Progenitor cell of endocrine pancreas (in vitro differentiated cells): ENCODE measurements at places on chromosomes 12 and 14.
A peak's percentile ranks its signal among the peaks of the same experiment; 100 is the strongest.

DNA sequence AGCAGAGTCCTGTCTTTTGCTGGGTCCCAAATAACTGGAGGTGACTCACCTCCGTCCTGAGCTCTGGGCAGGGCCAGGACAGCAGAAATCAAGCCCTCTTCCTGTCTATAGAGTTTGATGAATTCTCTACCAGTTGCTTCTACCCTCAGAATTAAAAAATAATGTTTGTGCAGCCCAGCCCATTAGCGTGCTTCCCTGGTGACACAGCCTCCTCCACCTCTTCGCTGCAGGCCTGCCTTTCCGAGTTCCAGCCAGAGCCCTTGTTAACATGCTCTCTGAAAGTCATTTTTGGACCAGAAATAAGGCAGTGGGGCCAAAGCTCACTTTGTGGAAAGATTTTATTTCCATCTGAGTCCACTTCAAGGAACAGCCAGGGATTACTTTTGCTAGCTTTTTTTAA lies 94.0 kb downstream of the TBX5 start:
- DNase-seq, result no peak

GRCh38 chr14:91418387-91419043 lies 895 bp upstream of the CCDC88C start:
- DNase-seq, result peak; percentile 59

DNA sequence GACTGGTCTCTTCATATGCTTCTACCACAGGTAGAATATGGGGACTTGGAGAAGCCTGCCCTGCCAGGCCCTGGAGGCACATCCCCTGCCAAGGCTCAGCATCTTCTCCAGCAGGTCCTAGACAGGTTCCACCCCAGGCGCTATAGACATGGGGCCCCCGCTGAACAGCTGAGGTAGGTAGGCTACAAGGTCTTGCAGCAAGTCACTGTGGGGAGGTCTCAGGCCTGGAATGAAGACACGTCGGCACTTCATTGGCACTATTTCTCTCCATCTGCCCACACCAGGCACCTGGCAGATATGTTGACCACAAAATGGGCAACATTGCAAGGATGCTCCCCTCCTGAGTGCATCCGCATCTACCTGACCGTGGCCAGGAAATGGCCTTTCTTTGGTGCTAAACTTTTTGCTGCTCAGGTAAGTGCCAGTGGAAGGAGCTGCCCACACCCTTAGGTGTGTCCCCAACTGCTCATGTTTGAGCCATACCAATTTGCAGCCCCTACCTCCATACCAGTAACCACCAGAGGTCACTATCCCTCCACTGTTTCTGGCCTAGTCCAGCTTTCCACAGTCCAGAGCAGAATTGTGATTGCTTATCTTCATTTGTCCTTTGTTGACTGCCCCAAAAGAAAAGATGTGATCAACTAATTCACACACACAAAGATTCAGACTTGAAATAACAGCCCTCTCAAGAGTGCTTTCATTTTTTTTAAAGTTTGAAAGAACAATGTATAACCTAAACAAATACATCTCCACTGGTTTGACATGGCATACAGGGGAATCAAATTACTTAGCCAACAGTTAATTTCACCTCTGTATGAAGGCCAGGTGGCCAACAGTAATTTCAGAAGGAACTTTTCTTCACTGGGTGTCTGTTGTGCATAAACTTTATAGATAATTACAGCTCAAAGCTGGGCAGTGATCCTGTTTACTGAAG lies 16.1 kb downstream of the PIGH start:
- DNase-seq, result peak; percentile 32

DNA sequence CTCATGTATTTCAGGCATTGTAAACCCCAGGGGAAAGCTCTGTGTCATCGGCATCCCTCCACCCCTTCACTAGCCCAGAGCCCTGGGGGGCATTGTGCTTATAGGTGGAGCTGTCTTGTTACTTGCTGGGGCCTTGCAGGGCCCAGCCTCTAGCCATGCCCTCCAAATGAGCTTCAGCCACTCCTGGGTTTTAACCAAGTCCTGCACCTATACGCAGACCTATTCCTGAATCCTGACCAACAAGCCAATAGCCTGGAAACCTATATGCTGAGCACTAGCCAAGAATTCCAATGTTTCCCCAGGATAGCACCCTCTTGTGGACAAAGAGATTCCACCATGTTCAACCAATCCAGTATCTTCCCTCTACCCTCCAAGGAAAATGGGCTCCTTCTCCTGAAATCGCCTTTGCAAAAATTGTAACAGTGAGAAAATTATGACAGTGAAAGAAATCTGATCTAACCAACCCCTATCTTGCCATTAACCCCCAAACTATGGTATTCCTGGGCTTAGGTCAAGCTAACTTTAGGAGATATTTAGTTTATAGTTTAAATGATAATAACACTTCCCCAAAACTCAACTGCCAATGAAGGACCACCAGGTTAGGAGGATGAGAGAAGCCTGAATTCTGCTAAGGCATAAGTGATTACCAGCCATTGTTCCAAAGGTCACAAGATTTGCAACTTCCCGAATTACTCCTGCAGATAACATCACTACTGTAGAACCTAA lies 55.5 kb downstream of the TTC7B start:
- DNase-seq, result no peak

GRCh38 chr14:103758059-103758776 lies 42.6 kb downstream of the ZFYVE21 start:
- DNase-seq, result no peak

DNA sequence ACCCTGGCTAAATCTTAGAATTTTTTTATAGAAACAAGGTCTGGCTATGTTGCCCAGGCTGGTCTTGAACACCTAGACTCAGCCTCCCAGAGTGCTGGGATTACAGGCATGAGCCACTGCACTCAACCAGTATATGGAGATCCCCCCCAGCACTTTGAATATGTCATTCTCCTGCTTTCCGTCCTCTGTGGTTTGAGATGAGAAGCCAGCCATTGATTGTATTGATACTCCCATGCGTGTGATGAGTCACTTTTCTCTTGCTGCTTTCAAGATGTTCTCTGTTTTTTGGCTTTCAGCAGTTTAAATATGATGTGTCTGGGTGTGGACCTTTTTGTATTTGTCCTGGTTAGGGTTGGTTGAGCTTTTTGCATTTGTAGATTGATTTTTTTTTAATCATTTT lies 75.2 kb upstream of the DNM1L start:
- no peak for DNase-seq

- no peak for DNase-seq
Observed at GRCh38 chr14:77076113-77076631, 21.9 kb upstream of the CIPC start.

GRCh38 chr12:5691943-5692342 lies 253.1 kb downstream of the ANO2 start:
- no peak for DNase-seq

- DNase-seq, result no peak
Observed at GRCh38 chr14:47153746-47154145, 502.2 kb upstream of the RPL10L start.

DNA sequence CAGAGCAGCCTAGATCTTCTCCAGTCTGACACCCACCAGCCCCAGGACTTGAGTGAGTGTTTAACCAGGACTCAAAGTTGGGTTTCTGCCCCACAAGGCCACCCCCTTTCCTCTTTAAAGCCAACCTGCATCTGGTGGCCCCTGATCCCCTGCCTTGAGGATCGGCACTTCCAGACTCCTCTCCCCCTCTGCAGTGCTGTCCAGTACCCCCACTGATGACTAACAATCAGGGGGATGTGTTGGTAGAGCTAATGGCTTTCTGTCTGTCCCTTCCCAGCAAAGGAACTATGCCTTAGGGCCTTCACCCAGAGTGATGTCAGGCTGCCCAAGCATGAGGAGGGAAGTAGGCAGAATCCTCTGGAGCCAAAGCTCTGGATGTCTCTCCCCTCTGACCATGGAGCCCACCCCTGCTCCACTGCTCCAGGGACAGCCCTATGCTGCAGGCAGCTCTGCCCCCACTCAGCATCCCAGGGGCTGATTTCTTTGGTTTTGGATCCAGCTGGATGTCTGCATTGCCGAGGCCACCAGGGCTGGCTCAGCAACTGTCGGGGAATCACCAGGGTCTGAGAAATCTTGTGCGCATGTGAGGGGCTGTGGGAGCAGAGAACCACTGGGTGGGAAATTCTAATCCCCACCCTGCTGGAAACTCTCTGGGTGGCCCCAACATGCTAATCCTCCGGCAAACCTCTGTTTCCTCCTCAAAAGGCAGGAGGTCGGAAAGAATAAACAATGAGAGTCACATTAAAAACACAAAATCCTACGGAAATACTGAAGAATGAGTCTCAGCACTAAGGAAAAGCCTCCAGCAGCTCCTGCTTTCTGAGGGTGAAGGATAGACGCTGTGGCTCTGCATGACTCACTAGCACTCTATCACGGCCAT lies 42.9 kb downstream of the DAD1 start:
- no peak for DNase-seq

DNA sequence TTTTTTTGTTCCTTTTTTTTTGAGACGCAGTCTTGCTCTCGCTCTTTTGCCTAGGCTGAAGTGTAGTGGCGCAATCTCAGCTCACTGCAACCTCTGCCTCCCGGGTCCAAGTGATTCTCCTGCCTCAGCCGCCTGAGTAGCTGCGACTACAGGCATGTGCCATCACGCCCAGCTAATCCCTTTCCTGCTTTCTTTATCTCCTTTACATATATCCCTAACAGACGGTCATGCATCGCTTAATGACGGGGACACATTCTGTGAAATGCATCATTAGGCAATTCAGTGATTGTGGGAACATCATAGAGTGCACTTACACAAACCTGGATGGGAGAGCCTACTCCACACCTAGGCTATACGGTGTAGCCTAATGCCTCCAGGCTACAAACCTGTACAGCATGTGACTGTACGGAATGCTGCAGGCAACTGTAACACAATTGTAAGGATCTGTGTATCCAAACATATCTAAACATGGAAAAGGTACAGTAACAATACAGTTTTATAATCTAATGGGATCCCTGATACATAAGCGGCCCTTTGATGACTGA lies 32.8 kb downstream of the NOS1 start:
- no peak for DNase-seq

- DNase-seq, result no peak
Observed at GRCh38 chr12:130686511-130686991, 29.5 kb downstream of the RIMBP2 start.

GRCh38 chr12:102479099-102479885 lies 1.1 kb downstream of the IGF1 start:
- DNase-seq, result no peak

GRCh38 chr12:75809746-75810145 lies 221.8 kb downstream of the PHLDA1 start:
- no peak for DNase-seq
